ENCODE measurements at places on chromosomes 7 and 10. TPM values are rescaled to one million over a fixed set of nuclear protein-coding genes. Genes with fewer than 3 reads are reported as not detected.

Gene SLC29A4
- polyA plus RNA-seq = 0.43 TPM

DNA sequence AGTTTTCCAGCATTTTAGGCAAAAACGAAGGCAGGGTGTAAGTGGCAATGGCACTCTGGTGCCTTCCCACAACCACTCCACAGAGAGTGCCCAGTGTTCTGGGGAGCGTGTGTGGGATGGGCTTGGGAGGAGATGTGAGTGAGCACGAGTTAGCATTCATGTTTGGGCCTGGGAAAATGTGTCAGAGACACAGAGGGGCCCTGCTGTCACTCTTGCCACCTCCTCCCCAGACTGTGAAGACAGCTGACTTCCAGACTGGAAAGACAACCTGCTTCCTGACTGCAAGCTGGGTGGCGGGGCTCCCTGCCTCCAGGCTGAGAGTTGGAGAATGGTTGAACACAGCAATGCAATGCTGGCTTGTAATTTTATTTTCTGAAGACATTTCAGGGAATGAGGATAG, 454.5 kb upstream of the ZMIZ1 start:
- no peak for DNase-seq

GRCh38 chr7:20906801-20907453, 120.2 kb upstream of the SP8 start:
- DNase-seq = no peak

DNA sequence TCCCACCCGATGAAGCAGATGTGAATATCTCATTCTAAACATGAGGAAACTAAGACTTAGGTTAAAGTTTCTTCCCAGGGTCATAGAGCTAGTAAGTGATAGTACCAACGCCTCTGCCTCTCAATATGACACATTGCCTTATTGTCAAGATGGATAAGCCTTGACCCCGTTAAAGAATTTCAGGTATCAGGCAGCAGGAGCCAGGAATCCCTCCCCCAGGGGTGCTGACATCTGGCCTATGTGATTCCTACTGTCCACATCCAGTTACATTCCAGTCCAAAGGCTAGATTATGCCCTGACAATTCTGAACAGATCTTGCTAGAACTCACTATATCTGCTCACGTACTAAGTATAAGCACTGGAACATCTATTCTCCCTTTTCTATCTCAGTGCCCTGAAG, 58.0 kb upstream of the ASAH2 start:
- DNase-seq = no peak

Gene HPSE2
- 0.01 TPM for polyA plus RNA-seq

DNA sequence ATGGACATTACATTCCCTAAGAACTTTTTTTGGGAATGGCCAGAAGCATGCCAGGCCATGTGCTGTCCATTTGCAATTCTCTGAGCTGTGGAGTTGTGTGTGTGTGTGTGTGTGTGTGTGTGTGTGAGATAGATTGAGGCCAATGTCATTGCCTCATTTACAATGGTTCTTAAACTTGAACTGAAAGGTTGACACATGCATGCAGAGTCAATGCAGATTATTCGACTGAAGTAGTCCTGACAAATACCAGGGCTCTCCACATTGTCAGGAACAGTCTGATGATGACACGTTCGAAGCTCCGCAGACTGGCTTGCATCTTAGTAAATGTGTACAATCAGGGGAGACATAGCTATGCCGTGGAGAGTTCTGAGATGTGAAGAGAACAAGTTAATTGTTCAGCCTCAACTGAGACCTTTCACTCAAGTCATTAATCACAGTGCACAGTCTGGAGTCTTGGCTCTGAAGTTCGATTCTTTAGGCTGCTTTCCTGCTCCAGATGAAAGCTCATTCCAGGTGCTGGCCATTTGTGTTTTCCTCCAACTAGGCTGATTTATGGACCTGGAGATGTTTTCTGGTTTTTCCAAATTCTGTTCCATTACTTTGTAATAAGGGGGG, 921.9 kb downstream of the LRMDA start:
- DNase-seq = no peak

Gene PSMC2
- 215 TPM for polyA plus RNA-seq

DNA sequence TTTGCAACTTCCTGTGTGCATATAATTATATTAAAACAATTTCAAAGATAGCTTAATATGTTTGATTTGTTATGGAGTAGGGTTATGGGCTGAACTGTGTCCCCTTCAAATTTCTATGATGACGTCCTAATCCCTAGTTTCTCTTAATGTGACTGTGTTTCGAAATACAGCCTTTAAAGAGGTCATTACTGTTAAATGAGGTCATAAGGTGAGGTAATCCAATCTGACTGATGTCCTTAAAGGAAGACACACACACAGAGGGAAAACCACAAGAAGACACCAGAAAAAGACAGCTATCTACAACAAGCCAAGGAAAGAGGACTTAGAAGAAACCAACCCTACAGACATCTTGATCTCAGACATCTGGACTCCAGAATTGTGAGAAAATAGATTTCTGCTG, 407.4 kb downstream of the MAGI2 start:
- no peak for DNase-seq

DNA sequence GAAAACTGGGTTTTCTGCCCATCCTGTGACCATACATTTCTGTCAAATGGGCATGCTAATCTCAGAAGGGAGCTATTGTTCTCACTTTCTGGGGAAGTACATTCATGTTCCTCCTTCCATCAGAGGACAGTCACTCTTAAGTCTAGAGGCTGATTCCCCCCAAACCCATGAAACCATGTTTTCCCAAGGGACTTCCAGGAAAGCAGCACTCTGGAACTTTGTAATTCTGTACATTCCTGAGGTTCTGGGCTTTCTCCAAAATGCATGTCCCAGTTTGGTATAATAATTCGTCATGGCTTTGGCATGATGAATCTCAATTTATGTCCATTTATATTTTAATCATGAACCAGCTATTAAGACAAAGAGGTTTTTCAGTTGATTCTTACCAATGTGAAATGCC, 688.1 kb downstream of the LRMDA start:
- peak; percentile 19 for DNase-seq

Gene GRID1
- 0.03 TPM for polyA plus RNA-seq

Gene NAT16
- polyA plus RNA-seq = not detected

Measured in keratinocyte (primary cell).